ENCODE measurements at places on chromosomes 1 and 21.

DNA sequence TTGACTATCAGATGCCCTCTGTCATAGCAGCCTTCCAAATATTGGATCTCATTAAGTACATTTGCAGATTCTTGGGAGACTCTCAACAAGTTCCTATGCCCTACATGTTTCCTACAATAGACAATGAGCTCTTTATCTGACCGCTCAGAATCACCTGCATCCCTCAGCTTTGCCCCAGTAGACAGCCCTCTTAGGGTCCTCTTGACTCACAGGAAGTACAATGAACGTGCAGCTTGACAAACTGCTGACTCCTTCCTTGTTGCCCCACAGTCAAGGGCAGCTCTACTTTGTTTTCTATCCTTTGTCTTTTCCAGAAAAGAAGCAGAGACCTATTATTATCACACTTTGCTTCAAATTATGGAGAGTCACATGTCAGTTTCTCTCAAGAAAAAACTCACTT, 27.6 kb downstream of the SLC44A5 start:
- no peak for DNase-seq

- DNase-seq: no peak
These were observed 12.3 kb downstream of the SLC35E2B start for GRCh38 chr1:1680031-1680911.

DNA sequence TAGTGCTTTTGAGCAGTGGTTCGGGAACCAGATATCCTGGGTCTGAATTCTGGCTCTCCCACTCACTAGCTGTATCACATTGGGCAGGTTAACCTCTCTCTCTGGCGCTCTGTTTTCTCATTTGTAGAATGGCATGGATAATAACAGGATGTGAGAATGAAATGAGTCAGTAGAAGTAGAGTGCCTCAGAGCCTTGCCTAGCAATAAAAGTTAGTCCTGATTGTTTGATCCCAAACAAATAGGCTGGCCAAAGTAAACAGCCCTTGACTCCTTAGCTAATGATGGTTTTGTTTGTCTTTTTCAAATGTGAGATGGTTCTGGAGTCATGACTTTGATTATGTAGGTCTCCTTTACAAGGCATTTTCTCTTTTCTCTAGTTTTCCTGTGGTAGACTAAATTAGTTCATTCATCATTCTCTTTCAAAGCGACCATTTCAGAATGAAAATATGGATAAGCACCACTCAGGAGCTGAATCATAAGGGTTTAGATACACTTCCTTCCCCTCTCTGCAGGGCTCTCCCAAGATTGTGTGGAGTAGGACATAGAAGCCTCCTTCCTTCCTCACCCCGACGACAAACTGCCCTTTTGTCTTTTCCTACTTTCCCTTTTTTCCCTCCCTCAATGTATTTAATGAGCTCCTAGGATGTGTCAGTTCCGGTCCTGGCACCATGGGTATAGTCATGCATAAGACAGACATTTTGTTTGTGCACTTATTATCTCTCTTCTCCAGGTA, 23.1 kb downstream of the KIAA0040 start:
- no peak for DNase-seq

DNA sequence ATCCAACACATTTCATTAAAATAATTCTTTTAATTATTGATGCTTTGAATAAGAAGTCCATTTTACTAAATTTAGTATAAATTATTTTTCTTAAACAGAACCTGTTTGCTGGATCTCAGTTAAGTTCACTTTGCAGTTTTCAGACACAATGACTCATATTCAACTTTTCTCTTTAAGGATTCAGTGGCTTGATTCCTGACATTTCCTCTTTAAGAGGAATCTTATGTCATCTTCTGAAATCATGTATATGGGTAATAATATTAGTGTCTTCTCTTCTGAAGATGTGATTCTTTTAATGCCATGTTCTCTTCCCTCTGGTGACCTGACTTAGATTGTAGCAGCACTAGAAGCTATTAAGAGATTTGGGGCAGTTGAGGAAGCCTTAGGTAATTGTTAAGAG, 12.6 kb downstream of the CREG1 start:
- no peak for DNase-seq

- DNase-seq: no peak
These were observed 1.3 kb downstream of the AIRE start for GRCh38 chr21:44286716-44287632.

DNA sequence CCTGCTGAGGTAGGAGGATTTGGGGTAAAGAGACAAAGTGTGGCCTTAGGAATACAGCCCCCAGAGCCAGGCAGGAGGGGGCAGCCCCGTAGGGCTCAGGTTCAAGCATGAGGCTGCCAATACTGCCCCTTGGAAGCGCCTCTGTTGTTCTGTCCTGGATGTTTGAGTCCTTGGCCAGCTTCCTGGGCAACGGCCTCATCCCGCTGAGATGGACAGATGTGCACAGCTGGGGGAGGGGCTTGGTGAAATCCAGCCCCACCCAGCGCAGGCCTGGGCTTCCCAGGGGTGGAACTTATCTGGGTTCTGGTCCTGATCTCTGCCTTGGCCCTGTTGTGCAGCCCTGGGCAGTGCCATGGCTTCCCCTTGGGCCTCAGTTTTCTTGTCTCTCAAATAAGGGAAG, 34.8 kb upstream of the MAN1C1 start:
- DNase-seq: no peak

DNA sequence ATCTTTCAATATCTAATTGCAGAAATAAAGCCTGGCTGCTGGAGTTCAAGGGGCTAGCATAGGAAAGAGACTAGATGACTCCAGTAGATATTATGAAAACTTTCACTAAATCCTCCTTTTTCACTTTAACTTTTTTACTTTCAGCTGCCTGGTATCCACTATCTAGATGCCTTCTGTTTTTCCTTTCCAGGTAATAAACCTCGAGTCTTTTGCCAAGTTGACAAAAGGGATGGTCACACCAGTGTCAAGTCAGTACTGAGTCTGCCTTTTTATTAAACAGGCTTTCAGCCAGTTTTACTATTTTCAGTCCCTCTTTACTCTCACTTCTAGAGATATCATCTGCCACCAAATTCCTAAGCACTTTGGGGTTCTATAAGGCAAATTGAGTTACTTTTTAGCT, 195.6 kb downstream of the FGGY start:
- DNase-seq: no peak

DNA sequence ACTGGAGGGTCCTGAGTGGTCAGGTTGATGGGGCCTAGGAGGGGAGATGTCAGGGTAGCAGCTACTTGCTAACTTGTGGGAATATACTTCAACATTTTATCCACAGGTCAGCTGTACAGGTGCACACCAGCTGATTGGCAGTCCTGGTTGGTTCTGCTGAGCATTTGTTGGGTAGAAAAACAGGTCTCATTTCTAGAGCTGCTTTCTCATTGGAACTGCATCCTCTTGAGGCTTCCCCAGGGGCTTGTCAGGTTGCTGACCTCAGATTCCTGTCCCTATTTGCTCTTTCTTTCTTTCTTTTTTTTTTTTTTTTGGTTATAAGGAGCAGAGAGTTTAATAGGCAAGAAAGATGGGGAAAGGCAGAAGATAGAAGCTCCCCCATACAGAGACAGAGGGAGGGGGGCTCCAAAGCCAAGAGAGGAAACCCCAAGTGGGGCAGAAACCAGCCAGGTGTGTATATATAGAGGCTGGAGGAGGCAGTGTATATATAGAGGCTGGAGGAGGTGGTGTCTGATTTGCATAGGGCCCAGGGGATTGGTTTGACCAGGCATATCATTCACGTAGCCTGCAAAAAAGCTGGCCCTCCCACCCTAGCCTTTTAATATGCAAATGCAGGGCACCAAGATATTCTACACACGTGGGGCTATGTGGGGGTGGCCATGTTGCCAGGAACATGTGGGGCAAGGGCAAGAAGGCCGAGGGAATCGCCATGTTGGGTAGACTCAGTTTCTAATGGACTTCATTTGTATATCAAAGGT, 57.3 kb upstream of the STUM start:
- no peak for DNase-seq

- no peak for DNase-seq
These were observed 1423.9 kb upstream of the PRMT6 start for GRCh38 chr1:105632342-105633196.

DNA sequence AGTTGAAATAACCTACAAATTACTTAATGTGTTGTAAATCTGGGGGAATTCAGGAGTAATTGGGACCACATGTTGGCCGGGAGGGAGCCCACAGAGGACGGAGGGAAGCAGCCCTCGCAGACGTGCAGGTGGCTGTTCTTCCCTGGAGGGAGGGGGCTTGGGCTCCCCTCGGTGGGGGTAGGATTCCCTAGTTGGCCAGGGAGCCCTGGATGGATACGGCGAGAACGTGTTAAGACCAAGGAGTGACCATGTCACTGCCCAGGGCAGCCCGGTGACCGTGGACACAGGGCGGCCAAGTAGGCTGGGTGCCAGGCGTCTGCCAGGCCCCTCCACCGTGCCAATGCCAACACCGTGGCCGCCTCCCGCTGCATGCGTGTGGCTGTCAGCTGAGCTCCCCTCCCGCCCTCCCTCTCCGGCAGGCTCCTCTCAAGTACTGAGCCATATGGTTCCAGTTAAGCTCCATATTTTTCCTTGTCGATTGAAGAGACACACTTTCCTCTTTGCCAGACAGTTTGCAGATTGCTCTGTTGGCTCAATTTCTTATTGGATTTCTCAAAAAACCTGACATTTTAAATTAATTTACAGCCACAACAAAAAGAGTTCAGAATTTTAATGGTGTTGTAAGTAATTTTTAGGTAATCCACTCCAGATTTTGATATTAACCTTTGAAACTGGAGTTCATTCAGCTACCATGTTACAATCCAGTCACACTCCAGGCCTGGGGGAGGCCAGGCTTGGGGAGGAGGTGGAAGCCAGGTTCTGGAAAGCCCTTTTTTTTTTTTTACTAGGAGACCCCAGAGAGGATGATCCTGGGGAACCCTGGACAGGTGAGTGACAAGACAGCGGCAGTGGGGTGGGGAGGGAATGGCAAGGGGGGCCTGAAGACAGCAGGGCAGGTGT, 71.2 kb downstream of the CASZ1 start:
- no peak for DNase-seq

DNA sequence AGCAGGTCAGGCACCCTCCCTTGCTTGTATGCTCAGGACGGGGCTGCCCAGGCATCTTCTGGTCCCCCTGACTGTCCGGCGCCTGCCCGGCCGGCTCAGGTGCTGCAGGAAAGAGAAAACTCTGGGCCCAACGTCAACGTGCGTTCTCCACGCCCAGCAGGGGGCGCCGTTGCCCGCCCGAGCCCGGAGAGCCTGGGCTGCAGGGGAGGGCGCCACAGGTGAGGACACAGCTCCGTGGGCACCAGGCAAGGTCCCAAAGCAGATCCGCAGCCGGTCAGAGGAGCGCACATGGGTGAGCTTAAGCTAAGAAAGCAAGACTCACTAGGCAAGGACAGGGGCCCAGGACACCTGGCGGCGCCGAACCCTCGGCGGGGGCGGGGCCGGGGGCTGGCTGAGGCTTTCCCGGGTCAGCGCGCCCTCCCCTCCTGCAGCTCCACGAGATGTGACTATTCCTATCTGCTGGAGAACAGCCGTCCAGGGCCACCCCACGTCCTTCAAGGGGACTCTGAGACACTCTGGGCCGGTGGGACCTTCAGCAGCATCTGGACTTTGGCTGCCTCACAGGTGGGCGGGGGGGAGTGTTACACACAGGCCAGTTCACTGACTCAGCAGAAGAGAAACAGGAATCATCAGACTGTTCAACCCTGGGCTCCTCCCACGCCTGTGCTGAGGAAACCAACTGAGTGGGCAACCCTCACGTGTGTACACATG, 29.3 kb downstream of the KRTAP10-1 start:
- DNase-seq: no peak

DNA sequence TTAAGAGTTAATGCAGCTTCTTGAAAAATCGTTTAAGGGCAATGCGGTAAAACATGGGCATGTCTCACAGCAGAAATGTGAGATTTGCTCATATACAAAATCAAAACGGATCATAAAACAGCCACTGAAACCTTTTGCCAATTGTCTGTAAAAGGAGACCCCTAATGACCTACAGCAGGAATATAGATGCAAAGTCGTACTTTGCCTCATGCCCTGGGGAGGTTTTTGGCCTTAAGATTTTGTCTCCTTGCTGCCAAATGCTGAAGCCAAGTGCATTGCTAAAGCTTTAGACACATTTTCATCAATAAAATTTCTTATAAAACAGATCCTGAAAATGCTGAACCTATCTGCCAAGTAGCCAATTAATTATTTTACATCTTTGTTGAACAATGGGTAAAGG, 226.9 kb downstream of the TGFB2 start:
- DNase-seq: no peak

DNA sequence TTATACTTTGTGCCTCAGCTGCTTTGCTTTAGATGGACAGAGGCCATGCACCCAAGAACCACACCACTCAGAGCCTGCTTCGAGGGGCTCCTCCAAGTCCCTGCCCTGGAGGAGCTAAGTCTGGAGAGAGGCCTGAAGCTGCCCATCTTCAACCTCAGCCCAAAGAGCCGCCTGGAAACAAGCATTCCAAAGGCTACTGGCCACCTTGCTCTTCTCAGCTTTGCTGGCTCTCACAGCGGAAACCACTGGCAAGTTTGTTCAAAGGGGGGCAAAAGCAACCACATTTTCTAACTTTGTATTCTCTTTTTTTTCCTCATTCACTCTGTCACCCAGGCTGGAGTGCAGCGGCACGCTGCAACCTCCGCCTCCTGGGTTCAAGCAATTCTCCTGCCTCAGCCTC, 23.2 kb downstream of the VPS26C start:
- no peak for DNase-seq

DNA sequence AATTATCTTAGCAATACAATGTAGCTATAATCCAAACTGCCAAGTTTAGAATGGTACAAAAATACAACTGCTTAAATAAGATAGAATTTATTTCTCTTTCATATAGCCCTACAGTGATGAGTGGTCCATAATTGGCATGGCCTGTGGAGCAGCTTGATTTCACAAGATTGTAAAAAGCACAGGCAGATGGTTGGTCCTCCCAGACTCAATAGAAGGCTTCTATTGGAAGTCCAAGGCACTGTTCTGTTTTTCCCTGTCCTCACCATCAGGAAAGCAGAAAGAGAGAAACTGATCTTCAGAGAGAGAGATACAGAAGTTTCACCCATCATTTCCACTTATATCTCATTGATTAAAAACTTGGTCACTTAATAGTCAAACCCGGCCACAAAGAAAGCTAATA, 1.8 kb upstream of the OR6P1 start:
- no peak for DNase-seq
